ENCODE measurements at places on chromosomes 3 and 15.

GRCh38 chr3:160049988-160050387 is 61.4 kb downstream of the IL12A start:
- DNase-seq, result no peak

- no peak for DNase-seq
Measured at GRCh38 chr3:30623351-30623750, 16.9 kb downstream of the TGFBR2 start.

DNA sequence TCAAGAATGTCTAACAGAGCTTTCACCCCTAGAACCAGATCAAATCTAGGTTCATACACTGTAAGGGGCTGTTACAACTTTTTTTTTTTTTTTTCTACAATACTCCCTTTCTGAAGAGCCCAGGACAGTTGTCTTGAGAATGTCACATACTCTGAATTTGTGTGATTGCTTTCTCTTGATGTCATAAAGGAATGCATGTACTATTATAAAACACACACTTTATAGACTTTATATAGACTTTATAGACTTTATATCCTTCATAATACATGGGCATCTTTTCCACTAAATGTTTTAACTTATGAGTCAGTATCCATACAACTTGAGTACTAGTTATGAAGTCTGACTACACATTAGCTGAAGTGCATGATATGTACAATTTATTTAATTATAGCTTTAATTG is 26.3 kb downstream of the RFX7 start:
- no peak for DNase-seq

DNA sequence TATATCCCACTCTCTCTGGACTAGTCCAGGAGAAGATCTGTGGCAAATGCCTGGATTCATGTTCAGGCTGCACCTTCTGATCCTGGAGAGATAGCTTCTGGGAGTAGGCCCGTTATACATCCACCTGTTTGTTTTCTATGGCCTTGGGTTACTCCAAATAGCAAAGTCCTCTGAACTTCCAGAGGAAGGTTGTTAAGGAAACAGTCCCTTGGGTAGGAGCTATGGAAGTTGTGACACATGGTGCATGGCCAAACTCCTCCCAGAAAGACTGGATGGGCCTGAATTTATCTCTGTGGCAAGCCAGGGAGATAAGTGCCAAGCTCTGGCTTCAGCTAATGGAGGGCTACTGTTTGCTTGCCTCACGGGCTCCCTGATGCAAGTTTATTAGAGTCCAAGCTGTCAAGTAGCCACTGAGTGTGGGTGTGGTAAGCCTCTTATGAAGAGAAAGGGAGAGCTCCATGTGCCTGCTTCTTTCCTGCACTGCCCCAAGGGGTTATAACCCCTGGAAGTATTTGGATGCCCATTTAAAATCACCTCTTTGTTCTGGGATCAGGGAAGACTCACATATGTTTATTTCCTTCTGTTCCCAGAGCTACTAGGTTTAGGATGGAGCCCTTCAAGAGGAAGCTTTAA is 328.7 kb upstream of the ATP11B start:
- DNase-seq, result no peak

Data from GDM1 (cell line).